ENCODE measurements at places on chromosomes 6 and 20.

GRCh38 chr6:154535147-154535546, 24.7 kb upstream of the CNKSR3 start:
- no peak for DNase-seq

DNA sequence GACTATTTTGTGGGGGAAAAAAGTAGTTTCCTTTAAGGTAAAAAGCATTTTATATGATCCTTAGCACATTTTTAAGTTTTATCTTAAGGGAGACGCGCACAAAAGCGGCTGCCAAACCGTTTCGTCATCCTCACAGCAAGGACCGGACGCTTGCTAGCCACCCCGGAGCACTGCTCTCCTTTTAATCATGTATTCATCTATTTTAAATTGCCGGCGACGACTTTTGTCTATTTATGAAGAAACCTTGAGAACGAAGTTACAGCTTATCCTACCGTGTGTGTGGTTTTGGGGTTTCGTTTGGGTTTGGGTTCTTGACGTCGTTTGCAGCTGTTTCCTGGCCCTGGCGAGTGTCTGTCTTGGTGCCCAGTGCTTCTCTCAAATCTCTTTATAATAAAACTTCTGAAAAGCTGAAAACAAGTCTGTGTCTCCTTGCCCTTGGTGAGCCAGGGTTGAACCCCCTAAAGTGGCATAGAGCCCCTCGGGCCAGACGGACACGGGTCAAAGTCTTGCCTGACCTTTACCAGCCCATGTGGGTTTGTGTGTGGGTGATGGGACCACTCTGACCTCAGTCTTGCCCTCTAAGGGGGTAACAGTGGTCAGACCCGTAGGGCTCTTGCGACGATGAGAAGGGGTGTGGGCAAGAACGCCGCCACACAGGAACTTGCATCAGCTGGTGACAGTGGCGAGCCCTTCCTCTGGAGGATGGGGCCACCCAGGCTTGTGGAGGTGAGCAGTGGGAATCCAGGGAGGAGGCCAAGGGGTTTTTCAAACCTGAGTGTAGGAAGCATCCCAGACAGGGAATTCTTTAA, 117.6 kb downstream of the JPH2 start:
- peak; percentile 73 for DNase-seq

DNA sequence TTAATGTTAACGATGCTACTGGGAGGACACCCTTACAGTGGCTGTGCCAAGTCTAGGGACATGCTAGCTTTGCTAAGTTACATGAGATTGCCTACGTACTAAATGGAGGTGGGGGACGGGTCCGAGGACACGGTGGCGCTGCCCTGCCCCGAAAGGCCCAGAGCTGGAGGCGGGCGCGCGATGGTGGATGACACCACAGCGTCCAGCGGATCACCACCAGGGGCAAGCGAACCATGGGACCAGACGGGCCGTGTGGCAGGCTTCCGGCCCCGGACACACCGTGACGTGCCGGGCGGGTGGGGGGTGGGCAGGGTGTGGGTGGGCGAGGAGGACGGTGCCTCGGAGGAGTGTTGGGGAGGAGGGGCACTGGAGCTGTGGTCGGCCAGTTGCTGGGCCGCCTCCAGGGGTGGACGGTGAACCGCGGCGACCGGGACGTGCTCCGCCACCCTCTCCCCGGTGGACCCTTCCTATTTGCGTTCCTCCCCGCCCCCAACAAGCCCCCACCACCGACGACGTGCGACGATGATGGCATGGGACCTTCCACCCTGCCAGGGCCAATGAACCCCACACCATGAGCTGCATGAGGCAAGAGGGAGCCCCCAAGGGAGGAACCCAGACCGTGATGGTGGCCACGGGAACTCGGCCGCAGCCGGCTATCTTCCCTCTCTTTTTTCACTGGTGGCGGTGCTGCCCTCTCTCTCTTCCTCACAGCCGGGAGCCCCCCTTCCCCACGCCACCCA, 773.3 kb upstream of the DEFB115 start:
- no peak for DNase-seq

DNA sequence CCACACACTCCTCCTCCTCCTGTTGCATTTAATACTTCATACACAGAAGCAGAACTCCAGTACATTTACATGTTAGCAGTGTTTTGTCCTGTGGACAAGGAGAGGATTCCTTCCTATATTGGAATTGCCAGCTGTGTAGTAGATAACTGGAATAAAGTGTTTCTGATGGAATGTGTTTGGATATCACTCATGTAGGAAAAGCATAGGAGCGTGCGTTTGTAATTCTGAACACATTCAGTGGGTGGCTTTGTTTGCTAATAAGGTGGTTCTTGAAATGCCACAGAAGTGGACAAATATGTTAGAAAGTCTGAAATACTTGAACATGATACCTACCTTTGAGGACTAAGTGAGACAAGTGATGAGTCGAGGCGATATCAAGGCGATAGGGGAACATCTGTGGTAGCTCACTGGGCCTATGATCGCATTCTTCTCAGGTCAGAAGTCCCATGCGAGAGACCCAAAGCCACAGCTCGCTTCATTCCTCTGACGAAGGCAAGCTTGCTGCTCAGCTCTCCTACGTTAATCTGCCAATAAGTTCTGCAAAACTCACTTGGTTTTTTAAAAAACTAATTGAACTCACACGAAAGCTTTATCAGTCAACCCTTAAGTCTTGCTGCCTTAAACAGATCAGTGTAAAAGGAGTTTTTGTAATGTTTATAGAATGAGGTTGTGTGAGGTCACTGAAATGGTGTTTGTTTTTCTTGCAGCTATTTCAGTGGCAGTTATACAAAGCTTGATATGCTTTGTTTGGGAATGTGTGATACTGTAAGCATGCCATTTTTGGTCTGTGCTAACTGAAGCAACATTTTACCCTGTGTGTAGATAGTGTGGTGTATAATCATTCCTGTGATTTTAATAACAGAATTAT, 159.9 kb downstream of the SOX4 start:
- no peak for DNase-seq

- peak; percentile 75 for DNase-seq
Measured at GRCh38 chr20:47350181-47350550, 6.3 kb downstream of the ZMYND8 start.

- no peak for DNase-seq
Measured at GRCh38 chr6:7974565-7974937, 64.0 kb upstream of the TXNDC5 start.

DNA sequence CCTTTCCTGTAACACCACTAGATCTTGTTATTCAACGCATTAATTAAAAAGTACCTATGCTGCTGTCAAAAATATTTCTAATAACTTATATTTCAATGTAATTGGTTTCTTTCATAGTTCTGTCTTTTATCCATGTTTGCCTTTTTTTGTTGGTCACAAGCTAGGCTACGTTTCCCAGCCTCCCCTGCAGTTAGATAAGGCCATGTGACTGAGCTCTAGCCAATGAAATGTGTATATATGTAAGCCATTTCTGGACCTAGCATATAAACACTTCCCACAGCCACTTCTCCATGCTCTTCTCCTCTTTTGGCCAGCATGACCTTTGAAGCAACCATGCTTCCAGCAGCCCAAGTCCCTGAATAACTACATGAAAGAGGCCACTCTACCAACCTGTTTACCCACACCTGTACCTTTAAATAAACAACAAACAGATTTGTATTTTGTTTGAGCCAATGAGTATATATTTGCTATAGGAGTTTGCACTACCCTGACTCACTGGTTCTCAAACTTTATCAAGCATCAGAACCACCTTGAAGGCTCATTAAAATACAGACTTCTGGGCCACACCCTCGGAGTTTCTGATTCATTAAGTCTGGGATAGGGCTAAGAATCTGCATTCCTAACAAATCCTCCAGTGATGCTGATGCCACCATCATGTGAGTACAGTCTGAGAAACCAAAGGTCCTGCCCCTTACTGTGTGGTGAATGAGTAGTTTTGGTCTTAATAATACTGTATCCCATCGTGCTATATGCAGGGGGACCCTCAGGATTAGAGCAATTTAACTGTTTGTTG, 45.6 kb upstream of the BEND6 start:
- DNase-seq = no peak

- no peak for DNase-seq
Measured at GRCh38 chr20:61969806-61970205, 95.9 kb downstream of the TAF4 start.

DNA sequence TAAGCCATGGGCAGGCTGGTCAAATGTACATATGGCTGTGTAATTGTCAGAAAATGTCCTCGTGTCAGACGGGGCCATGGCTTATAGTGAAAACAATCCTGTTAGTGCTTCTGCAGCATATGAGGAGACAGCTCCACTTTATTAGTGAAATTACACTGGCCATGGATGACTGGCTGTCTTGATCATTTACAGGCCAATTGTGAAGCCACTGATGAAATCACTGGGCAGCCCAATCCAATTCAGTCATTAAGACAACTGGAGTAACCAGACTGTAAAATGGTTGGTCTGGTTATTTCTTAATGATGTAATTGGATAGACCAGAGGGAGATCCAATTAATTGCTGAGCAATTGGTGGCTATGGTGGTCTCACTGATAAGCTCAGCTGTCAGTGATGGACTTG, 749.5 kb downstream of the KIF16B start:
- DNase-seq = no peak

GRCh38 chr20:11230999-11231398, 557.2 kb upstream of the JAG1 start:
- DNase-seq = no peak

GRCh38 chr20:41655962-41656618, 37.9 kb upstream of the CHD6 start:
- DNase-seq = no peak

GRCh38 chr6:127634178-127634577, 57.2 kb downstream of the C6orf58 start:
- peak; percentile 35 for DNase-seq

DNA sequence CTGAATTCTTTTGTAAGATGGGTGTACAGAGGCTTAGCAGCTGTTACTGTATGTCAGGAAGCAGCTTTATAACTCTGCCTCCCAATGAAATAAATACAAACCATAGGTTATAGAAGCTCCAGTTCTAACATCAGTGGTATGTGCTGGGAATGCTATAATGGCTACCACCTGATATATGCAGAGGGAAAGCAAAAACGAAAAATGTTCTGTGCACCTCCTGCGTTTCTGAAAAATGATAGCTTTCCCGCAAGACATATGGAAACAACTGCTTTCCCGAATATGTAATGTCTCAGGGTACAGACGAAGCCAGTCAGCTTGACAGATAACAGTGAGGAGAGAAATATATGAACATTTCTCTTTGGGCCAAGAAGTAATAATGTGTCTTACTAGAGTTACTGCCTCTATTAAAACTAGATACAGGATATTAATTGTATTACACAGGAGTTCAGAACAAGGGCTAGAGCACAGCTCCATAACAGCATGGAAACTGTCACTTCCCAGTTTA, 517.0 kb upstream of the NRSN1 start:
- no peak for DNase-seq

- DNase-seq = no peak
Measured at GRCh38 chr6:7687145-7688111, 38.5 kb upstream of the BMP6 start.

GRCh38 chr6:22807261-22807660, 237.9 kb downstream of the HDGFL1 start:
- DNase-seq = no peak

- no peak for DNase-seq
Measured at GRCh38 chr6:4039348-4039747, 39.6 kb downstream of the FAM217A start.

DNA sequence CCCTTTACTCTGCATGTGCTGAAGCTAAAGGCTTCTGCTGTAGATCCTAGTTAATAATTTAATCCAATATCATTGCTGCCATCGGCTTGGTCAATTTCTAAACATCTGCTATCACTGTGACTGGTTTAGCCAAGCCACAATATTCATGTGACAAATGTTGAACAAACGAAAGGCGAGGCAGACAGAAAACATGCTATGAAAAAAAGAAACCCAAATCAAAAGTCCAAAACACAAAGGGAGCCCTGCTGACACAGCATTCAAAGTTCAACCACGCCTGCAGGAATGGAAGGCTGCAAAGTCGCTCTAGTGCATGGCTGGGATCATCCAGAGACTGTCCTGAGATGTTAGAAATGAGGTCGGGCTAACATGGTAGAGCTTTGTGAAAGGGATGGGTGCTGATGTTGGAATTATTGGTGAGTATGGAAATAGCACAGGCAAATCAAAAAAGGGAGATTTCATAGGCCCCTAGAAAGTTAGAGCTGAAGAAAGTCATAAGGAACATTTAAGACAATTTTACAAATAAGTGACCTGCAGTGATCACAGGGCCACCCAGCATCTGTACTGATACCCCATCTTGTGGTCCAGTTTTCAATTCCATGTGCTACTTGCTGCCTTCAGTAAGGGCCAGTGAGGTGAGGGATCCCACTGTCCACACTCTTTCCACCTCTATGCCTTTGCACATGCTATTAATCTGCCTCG, 8.8 kb upstream of the NHSL1 start:
- DNase-seq = no peak

- no peak for DNase-seq
Measured at GRCh38 chr6:44869321-44869897, 458.7 kb upstream of the RUNX2 start.

DNA sequence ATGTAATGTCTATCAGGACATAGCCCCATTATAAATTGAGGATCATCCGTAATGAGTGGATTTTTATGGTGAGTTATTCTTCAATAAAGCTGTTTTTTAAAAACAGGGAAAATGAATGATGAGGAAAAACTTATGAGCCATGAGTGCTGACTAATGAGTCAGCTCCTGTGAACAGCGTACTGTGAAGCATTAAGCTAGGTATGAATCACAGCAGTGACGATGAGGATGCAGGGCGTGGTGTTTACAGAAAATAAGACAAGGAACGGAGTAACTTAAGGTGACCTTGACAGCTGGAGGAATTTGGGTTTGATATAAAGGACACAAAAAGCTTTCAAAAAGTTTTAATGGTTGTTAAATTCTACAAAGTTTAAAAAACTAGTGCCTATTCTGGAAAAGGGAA, 96.3 kb downstream of the FOXF2 start:
- no peak for DNase-seq

- DNase-seq = no peak
Measured at GRCh38 chr6:144190080-144190479, 39.8 kb downstream of the STX11 start.

DNA sequence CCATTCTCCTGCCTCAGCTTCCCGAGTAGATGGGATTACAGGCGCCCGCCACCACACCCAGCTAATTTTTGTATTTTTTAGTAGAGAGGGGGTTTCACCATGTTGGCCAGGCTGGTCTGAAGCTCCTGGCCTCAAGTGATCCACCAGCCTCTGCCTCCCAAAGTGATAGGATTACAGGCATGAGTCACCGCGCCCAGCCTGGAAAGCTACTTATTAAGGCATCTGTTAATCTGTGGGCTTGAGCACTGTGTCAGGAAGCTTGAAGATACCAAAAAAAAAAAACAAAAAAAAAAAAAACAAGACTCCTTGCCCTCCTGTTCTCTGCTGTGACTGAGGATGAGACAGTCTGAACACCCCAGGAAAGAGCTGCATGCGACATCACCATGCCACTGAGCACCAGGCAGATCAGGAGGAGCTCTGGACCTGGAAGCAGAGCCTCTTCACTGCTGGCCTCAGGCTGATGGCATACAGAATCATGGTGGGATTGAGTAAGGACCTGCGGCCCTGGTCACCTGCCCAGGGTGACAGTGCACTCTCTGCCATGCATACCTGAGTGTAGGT, 166.5 kb upstream of the SNX9 start:
- no peak for DNase-seq

- no peak for DNase-seq
Measured at GRCh38 chr20:52209154-52209571, 17.6 kb upstream of the ZFP64 start.
